ENCODE measurements at places on chromosomes 2 and 18.
A peak's percentile ranks its signal among the peaks of the same experiment; 100 is the strongest.

DNA sequence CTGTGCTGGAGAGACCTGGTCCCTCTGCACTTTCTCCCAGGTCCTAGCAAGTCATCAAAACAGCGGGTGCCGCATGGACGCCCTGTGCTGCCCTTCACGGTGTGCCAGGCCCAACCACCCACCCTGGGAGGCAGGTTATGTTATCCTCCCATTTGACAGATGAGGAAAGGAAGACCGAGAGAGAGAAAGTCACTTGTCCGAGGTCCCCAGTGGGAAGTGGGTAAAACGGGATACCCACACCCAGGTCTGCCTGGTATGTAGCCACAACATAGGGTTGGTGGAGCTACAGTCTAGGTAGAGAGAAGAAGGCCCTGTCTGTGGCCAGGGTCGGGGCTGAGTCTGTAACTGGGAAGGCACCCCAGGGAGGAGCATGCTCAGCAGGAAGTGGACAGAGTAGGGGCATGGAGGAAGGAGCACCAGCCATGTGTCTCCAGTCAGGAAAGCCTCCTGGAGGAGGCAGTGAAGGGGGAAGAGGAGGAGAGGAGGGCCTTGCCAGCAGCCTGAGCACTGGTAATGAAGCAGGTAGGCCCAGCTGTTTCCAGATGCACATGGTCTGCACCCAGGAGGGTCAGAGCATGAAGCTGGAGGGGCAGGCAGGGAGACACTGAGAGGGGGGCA is 98.4 kb downstream of the ZFP36L2 start:
- DNase-seq: no peak

- no peak for DNase-seq
Measured at GRCh38 chr18:63147973-63148372, 171.6 kb downstream of the BCL2 start.

GRCh38 chr18:42174909-42175308 is 219.9 kb downstream of the PIK3C3 start:
- no peak for DNase-seq

DNA sequence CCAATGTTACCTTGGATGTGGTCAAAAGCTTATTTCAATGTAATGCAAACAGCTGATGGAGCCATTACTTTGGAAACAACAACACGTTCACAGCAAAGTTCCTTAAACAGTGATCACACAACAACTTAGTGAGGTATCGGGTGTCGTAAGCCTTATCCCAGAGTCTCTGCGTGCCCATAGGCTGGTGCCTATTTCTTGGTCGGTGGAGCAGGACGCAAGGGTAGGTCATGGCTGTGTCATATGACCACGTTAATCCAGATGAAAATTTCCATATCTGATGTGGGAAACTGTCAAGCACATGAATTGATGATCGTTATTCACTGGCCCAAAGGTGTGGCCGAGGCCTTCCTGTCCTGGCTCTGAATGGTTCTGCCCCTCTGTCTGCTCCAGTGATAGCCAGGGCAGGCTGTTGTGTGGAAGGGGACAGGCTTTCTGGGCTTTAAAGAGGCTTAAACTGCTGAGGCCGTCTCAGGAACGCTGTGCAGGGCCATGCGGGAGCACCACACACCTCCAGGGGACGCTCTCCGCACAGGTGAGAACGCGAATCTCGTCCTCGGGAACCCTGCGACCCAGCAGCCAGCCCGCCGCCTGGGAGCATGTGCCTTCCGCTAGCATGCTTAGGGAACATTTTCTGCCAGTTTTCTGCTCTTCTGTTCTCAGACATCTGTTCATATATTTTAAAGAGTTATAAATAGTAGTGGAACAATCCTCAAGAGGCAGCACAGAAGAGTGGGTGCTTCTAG is 90.6 kb downstream of the KCTD1 start:
- no peak for DNase-seq

DNA sequence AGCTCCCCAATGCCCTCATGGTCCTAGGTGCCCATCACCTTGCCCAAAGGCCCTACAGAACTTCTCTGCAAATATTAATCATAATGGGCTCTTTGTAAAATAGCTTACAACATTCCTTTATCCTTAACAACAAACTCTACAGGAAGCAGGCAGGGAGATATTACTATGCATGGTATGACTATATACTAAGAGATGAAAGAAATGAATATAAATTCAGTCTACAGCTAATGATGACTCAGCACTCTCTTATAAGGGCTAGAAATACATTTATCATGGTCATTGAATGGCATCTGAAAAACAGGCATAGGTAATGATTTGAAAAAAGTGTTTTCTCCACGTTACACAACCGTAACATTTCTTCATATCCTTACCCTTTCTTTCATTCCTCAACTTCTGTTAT is 254.8 kb upstream of the DSEL start:
- DNase-seq: no peak

DNA sequence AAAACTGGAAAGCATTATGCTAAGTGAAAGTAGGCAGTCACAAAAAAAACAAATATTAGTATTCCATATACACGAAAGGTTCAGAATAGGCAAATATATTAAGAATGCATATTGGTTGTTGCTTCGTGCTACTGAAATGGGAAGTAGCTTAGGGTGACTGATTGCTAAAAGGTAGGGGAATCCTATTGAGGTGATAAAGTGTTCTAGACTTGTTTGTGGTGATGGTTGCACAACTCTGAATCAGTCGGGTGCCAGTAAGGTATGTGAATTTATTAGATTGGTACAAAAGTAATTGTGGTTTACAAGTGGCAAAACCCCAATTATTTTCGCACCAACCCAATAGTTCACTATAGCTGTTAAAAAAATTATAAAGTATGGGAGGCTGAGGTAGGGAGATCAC is 20.7 kb downstream of the USP34 start:
- DNase-seq: no peak

GRCh38 chr18:74582642-74583041 is 15.0 kb upstream of the ZNF407 start:
- no peak for DNase-seq

DNA sequence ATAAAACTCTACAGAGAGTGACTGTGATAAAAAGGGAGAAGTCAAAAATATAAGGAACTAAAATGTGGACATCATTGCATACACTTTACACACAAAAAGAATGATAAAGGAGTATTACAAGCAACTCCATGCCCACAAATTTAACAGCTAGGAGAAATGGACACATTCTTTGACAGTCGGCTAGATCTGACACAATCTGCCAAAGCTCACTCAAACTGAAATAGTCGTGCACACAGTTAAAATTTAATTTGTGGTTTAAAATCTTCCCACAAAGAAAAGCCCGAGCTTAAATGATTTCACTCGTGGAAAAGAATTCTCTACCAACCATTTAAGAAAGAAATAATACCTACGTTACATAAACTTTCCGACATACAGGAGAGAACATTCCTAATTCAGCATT is 132.4 kb downstream of the ZAP70 start:
- DNase-seq: no peak

DNA sequence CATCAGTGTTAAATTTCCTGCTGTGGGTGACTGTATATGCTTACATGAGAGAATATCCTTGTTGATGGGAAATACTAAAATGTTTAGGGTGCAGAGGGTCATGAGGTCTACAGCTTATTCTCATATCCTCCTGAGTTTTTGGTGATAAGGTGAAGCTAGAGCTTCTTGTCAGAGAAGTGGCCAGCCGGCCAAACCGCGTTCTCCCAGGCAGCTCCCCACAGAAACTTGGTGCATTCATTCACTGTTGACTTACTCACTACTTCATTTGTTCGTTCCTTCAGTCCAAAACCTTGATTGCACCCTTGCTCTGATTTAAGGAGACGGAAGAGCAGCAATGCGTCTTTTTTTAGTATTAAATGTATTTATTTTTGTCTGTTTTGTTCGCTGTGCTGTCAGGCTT is 8.7 kb downstream of the SNED1 start:
- no peak for DNase-seq

GRCh38 chr2:37851828-37852584 is 73.1 kb upstream of the RMDN2 start:
- no peak for DNase-seq

DNA sequence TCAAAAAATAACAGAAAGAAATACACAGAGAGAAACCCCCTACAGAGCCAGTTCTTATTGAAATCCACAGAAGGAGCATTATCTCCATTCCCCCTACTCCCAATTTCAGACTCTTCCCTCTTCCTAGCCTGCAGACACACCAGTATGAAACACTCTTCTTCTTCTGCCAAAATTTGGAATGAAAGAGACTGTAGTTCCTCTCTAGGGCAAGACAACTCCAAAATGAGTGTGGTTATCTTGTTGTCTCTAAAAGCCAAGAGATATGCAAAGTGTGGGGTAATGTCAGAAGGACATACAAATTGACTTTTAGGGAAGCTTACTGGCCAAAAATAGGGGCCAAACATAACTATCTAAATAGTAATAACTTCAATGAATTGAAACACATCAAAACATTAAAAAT is 337.1 kb upstream of the SETBP1 start:
- no peak for DNase-seq

DNA sequence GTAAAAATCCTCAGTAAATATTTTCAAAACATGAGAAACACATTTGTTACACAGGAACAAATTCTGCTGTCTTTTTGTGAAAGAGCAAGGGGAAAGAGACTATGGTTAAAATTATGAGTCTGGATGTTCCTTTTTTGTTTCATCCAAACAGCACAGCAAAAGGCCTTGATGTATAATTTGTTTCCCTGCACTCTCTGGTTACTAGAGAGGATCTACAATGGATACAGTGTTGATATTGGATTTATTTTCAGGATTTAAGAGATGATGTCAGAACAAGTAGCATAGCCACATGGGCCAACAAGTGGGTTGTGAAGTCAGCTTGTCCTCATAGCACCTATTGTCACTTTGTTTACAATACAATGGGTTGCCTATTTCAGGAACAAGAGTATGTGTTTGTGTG is 11.3 kb upstream of the ERBB4 start:
- DNase-seq: no peak

GRCh38 chr2:236748801-236749200 is 179.2 kb downstream of the ACKR3 start:
- no peak for DNase-seq

DNA sequence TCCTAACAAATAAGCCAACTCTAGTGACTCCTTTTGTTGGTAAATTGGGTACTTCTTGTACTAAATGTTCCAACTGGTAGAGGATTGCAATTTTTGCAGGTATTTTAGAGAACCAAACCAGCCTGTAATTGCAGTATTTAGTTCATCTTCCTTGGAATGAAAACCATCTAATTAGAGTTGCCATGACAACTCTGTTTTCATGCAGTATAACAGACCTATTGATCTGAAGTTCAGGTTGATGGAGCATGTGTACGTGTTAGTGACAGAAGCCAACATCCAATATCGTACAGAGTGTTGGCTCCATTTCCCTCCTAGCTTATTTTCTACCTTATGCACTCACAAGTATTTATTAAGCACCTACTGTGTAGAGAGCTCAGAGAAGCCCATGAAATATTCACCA is 176.3 kb upstream of the FOSL2 start:
- no peak for DNase-seq

- no peak for DNase-seq
Measured at GRCh38 chr18:49073437-49073836, 122.7 kb upstream of the SMAD7 start.

DNA sequence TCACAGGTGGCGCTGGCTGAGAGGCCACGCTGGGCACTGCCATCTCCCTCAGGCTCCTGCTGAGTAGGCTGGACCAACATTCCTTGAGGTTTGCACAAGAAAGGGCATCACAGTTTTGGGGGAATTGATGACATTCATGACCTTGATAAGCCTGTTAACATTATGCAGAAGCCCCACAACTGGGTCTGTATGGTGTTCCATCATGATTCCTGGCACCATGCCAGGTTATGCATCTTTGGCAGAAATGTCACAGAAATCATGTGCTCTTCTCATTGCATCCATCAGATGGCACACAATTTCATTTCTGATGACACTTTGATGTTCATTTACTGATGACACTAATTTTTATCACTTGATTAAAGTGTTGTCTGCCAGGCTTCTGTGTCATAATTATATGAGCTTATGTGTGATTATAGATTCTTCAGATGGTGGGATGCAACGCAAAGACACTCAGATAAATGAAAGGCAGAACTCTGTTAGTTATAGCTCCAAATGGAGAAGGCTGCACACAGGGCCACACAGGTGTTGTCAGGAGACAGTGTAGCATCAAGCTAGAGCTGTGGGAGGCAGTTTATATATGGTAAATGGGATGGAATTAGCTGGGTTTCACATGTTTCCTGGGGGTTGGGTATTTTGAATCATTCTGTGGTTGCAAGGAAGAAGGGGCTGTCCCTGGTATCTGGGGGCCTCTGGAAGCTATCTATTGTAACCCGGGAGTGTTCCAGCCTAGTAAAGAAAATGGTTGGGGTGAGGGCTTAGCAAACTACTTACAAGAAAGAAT is 191.3 kb downstream of the SLC39A10 start:
- DNase-seq: no peak

DNA sequence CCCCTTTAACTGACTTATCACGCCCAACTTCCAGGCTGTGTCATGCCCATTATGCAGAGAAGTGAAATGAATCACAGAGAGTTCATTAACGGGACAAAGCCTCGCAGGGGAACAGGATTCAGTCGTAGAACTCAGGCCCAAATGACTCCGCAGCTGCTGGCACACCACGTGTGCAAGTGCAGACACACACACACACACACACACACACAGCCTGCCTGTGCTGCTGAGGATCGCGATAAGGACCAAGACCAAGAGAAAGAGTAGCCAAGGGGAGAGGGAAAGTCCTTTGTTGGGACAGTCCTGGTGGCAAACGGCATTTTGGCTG is 90.0 kb upstream of the TAF1B start:
- peak; percentile 70 for DNase-seq

- DNase-seq: no peak
Measured at GRCh38 chr2:207782238-207783030, 12.7 kb upstream of the FZD5 start.

- no peak for DNase-seq
Measured at GRCh38 chr18:42047721-42048120, 92.7 kb downstream of the PIK3C3 start.

DNA sequence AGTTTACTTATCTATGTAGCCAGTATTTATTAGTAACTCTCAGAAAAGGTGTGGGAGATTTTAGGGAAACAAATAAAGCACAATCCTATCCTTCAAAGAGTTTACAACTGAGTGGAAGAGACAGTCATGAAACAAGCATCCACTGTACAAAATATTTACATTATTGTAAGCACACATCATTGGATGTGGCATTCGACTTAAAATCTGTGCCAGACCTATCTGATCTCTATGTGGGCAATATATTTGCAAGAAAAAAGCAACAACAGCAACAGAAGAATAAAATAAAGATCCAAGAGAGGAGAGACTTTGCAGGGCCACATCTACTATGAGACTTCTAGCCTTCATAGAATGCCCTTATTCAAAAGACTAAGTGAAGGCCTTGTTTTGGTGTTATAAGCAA is 882.1 kb upstream of the PIK3C3 start:
- DNase-seq: no peak

Measured in glomerular endothelial cell (primary cell).